ENCODE measurements at places on chromosomes 3 and 15.

GRCh38 chr3:122572940-122573412 lies 4.5 kb upstream of the PARP15 start:
- DNase-seq = no peak

- no peak for DNase-seq
Observed at GRCh38 chr15:29533647-29534046, 264.0 kb upstream of the NSMCE3 start.

DNA sequence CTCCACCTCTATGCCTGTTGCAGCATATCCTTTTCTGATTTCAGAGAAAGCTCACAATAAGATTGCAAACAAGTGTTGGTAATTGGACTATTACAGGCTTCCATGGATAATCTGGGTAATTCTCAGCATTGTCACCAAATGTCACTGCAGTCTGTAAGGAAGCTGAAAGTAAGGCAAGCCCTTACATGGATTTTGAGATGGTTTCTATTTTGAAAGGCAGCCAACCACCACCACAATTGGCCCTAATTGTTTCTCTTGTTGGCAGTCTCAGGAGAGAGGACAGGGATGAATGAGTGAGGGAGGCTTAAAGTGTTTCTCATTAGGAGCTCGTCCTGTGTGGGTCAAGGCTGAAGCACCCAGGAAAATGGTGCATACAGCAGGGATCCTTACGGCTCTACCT lies 879.9 kb downstream of the TUSC7 start:
- DNase-seq = no peak

- no peak for DNase-seq
Observed at GRCh38 chr15:74610302-74610951, 5.2 kb upstream of the CLK3 start.

DNA sequence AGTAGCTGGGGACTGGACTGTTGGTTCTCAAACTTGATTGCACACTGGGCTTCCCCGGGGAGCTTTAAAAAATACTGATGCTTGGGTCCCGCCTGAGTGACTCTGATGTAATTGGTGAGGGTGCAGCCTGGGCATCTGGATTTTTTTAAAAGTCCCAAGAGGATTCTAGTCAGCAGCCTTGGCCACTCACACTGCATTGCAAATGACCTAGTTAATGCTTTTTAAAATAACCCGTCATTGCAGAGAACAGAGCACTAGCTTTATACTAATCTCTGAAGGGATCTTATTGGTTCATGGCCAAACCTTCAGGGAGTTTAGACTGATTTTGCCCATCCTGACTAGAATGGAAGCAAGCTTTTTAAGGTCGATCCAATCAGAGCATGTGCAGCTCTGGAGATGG lies 310.6 kb upstream of the PROK2 start:
- no peak for DNase-seq

GRCh38 chr15:48177383-48177765 lies 721 bp downstream of the MYEF2 start:
- no peak for DNase-seq

DNA sequence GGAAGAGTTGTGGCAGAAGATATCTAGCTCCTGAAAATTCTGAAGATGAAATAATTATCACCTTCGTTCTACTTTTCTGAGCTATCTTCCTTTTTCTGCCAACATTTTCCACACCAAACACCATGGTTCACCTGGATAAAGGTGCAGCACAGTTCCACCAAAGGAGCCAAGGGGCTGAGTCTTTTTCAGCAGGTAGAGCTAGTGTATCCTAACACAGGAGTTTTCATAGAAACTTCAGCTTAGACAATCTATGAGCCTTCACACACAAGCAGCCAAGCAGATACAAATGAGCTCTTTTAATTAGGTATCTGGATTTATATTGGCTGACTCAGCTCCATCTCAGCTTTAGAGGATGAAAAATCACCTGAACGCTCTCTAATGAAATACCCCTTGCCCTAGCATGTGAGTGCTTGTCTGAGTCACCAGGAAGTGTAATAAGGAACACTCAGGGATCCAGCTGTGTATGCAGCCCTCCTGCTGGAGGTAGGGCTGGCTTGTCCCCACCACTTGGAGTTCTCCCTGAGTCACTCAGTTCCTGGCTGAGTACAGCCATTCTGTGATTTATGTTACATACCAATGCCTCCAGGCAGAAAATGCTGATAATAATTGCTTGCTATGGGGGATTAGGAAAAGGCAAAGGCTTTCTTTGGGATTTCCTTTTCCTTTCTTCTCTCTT lies 385.7 kb downstream of the LSAMP start:
- DNase-seq = no peak

DNA sequence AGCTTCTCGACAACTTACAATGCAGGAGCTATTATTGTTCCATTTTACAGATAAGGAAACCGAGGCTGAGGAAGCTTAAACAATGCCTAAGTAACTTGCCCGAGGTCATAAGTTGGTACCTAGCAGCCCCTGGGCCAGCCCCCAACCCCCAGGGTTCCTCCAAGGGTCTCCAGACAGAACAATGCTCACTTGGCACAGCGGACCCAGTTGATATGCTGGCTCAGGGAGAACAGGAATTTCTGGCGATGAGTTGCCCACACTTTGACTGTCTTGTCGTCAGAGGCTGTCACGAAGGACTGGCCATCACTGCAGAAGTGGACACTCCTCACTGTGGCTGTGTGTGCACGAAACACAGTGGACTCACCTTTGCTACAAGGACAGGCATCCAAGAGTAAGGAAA lies 5.2 kb downstream of the POC1A start:
- no peak for DNase-seq

DNA sequence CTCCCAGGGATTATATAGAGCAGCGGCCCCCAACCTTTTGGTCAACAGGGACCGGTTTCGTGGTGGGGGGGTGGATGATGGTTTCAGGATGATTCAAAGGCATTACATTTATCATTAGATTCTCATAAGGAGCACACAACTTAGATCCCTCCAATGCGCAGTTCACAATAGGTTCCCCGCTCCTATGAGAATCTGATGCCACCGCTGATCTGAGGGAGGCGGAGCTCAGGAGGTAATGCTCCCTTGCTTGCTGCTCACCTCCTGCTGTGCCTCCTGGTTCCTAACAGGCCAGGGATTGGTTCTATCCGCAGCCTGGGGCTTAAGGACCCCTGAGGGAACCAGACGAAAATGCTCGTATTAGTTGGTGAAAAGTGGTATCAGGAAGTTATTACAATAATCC lies 1.3 kb upstream of the HACD2 start:
- no peak for DNase-seq

GRCh38 chr3:159797771-159798170 lies 190.9 kb upstream of the IL12A start:
- no peak for DNase-seq

GRCh38 chr15:43094416-43095030 lies 11.3 kb downstream of the UBR1 start:
- DNase-seq = no peak

DNA sequence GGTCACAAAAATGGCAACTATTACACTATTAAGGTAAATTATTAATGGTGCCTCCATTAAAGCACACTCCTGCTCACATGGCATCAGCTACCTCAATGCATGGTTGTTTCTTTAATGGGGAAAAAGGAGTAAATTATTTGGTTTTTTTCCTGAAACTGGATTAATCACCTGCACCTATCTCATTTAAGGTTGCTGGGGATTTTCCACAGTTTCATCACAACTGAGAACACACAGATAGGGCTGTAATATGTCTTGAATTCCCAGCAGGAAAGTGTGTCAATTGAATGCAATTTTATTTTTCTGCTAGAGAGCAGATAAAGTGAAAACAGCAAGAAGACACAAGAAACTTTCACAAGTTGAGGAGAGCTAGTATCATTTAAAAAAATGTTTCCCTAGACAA lies 36.4 kb downstream of the RFTN1 start:
- no peak for DNase-seq

DNA sequence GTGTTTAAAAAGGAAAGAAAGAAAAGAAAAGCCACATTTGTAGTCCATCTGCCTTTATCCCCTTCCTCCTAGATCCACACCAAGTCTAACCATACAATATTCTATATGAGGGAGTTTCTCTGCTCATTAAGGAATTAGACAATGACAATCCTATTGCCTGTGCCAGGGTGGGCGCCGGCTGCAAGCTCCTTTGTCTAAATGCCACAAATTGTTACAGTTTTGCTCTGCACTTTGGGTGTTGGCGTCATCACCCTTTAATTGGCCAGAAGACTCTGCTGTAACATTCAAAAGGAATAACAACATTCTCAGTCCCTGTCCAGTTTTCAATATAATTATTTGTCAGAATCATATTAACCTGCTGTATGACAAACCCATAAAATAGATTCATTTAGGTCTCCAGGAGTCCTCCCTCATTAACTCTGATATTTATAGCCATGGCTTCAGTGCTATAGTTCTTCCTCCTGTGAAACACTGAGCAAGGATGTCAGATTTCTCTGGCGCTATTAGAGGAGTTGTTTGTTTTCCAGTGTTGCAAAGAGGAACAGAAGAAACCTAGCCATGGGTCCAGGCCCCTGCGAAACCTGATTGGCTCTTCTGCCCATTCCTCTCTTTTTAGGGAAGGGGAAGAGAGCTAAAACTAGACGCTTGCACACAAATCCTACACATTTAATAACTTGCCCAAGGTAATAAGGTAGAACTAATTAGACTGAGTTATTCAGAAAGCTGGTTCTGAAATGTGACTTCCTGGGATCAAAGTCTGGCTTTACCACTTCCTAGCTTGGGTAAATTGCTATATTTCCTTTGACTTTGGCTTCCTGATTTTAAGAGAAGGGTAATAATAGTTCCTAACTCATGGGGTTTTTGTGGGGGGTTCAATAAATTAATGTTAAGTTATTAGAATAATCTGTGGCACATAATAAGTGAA lies 112.4 kb downstream of the CD47 start:
- DNase-seq = no peak

DNA sequence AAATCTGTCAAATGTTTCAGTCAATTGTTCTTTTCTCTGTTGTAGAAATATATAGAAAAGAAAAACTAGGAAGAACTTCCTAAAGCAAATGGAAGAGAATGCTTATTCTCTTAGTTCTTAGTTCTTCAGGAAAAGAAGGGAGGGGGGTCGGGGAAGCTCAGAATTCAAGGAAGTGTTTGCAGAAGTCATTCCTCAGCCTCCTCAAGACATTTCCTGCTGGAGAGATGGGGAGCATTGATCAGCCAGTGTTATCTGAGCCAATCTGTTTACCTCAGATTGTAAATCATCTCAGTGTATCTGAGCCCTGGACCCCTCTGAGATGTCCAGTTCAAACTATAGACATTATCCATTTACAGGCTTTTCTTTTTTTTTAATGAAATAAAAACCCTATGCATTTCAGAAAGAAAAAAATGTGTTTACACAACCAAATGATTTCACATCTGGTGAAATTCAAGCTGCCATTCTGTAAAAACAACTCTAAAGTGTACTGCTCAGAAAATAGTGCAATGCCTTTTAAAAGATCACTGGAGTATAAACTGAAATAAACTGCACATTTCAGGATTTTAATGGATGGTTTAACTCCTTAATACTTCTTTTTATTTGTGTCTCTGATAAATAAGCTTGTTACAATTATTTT lies 460.7 kb downstream of the ROBO1 start:
- no peak for DNase-seq

- DNase-seq = no peak
Observed at GRCh38 chr3:157174290-157174648, 14.3 kb upstream of the CCNL1 start.

- DNase-seq = peak; percentile 69
Observed at GRCh38 chr3:56800130-56800831, 1.5 kb downstream of the ARHGEF3 start.

DNA sequence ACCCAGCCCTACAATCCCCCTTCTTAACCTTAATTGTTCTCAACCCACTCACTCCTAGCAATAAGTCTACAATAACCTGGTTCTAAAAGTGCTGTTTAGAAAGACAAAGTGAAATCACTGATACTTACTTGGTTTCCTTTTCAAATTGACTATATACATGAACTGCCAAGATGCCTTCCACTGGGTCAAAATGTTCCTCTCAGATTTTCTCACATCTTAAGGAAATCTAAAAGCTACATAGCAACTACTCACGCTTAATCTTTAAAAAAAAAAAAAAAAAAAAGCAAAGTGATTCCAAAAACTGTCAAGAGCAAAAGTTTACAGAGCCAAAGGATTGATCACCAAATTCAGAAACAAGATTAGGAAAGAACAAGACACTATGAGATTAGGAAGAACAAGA lies 68.7 kb upstream of the MAP4 start:
- DNase-seq = no peak

DNA sequence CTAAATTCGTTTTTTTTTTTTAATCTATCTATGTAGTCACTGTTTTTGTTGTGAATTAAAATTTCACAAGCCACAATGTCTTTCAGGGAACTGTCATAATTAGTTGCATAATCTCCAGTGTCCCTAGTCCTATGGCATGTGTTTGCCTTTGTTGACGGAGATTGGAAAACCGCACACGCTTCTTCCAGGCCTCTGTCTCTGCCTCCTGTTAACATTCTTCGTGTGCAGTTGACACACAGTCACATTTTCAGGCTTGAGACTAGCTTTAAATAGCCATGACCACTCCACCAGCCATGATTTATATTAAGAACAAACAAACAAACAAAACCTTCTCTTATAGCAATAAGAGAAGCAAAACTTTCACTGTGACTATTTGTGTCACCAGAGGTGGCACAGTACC lies 139.8 kb downstream of the DUT start:
- DNase-seq = no peak

GRCh38 chr3:29978036-29978435 lies 628.4 kb upstream of the TGFBR2 start:
- DNase-seq = no peak

DNA sequence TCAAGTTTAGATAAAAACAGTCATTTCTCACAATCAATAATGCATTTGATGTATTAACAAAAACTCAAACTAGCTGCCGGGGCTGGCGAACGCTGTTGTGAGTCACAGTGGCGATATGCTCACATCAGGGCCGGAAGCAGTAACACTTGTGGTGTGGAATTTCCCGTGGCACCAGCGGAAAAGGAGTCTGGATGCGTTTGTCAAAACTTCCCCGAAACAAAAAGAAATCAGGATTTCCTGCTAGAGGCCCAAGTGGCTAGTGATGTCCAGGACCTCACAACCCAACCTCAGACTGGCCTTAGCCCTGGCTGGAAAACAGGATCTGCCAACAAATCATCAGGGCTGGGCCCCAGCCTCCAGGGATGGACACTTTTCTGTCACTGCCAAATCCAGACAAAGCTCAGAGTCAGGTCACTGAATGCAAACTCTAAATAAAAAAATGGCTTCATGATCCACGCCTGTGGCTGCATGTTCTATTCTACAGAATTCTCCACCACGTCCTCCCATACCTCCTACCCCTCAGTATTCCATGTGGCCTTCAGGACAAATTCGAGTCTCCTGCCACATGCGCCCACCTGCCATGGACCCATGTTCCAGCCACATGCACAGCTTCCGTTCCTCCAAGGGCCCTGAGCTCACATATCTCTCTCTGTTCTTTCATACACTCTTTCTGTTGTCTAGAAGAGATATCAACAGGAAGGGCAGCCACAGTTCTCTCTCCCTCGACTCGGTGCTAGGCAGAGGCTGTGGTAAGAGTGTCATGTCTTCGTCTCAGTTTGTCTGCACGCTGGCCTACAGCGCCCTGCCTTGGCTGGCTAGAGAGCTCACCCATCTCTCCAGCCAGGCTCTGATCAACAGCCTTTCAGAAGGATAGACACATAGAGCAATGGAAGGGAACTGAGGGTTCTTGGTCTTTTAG lies 35.4 kb downstream of the EHD4 start:
- peak; percentile 76 for DNase-seq

GRCh38 chr15:89657686-89658200 lies 2.5 kb upstream of the KIF7 start:
- DNase-seq = no peak

Measured in stimulated activated naive CD4-positive, alpha-beta T cell (primary cell).